Activated CD4-positive, alpha-beta T cell treated with anti-CD3 and anti-CD28 coated beads, Interleukin-2, amount 50 U/mL, for 16 hours (primary cell): ENCODE measurements at places on chromosomes 2 and 18.

GRCh38 chr18:64271246-64271645, 122.4 kb upstream of the LINC00305 start:
- no peak for DNase-seq

- no peak for DNase-seq
Measured at GRCh38 chr2:236568922-236569572, 578 bp upstream of the ACKR3 start.

DNA sequence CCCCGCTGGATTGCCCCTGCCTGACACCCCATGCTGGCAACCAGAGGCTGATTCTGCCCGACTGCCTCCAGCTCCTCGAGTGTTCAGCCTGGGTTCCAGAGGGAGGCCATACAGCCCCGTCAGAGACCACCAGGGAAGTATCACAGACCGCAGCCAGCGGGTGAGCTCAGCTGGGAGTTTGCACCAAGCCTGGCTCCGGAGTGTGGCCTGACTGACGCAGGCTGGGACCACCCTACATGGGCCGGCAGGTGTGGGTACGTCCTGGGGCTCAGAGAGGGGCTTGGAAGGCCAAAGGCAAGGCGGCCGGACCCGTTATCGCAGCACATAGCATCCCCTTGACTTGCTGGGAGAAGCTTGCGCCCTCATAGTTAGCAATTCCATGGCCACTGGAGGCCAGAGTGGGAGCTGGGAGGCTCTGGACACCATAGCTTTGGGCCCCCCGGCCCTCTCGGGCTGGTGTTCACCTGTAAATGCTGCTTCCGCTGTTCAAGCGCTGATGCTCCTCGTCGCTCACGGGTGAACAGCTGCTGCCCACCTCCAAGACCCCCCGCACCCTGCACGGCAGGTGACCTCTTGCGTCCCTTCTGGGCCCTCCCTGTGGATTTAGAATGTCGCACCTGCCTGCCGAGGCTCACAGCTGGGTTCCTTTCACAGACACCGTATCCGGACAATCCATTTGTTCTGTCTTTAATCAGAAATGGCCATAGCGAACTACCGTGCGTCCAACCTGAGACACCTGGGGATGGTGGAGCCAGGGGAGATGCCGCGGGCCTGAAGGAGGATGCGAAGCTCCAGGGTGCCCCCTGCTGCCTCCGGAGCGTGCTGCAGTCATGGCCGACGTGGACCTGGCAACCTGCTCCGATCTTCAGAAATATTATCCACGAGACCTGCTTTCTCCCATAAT, 31.2 kb upstream of the SLC66A3 start:
- peak; percentile 65 for DNase-seq

- no peak for DNase-seq
Measured at GRCh38 chr2:25270061-25270460, 71.7 kb downstream of the DNMT3A start.

DNA sequence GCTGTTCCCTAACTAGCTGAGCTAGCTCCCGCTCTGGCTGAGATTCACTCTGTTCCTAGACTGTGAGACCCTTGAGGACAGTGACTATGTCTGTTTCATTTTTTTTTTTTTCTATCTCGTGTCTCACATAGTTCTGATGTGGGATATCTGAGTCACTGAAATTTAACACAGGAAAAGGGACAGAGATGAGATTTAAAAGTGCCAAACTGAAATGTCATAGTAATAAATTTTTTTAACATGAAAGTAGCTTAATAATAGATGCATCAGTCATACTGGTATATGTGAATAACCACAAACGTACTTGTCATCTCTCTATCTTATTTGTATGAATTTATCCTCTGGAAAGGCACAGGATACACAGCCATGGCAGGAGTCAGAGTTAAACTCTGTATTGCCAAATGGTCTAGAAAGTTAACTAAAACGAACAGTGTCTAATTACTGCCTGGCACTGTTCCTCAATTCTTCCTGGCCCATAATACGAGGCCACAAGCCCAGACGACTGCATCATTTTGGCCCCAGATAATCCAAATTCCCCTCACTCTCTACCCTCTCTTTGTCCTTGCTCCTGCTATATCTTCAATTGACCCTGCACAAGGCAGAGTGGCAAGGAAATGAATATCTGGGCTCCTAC, 87.5 kb downstream of the SATB2 start:
- no peak for DNase-seq

DNA sequence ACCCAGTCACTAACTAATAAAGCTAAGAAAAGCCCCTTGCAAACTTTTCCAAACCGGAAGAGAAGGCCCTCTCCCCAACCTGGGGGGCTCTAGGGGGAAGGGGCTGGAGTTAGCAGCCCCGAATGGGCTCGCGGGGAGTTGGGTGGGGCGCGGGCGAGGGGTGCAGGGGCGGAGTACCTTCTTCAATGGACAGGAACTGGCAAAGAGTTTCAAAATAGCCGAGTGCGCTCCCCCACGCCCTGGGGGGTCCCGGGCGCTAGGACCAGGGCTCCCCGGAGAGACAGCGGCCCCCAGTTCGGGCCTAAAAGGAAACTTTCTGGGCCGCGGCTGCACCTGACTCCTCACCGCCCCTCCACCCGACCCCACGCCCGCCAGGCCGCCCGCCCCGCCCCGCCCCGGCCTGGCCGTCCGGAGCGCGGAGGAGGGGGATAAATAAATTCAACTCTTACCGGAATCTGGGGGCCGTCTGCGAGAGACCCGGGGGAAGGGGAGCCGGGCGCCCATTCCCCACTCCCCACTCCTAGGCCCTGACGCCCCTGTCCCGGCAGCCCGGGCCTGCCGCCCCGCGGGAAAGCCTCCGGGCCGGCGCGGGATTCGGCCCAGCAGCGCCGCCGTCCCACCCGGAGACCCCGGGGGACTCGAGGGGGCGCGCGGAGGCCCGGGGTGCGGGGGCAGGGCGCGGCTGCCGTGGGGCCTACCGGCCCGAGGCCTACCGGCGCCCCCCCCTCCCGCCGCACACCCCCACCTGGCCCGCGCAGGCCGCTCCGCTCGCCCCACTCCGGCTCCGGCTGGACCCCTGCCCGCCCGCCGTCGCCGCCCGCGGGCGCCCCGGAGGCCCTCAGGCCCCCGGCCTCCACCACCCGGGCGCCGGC, 868 bp downstream of the INO80D start:
- peak; percentile 30 for DNase-seq

- no peak for DNase-seq
Measured at GRCh38 chr2:230677201-230677946, 35.3 kb upstream of the CAB39 start.

DNA sequence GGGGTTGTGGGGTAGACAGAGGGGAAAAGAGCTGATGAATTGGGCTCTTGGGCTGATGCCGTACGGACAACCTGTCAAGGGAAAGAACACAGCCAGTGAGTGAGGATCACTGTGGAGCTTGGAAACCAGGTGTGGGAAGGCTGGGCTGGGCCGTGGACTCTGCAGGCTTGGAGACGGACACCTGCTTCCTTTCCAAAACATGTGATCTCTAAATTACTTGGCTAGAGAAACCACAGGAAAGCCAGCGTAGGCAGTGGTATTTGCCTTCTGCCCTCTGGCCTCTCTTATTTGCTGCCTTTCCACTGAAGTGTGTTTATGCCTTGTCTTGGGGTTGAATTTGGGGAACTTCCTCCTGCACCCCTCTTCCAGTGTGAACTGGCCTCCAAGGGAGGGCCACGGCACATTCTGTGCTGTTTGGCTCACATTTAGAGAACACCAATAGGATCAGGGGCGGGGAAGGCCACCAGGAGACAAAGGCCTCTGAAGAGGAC, 267.7 kb downstream of the PRKCE start:
- DNase-seq = no peak

- DNase-seq = no peak
Measured at GRCh38 chr18:47522359-47522758, 270.9 kb upstream of the SKOR2 start.
